ENCODE measurements at places on chromosomes 5 and 9.
A peak's percentile ranks its signal among the peaks of the same experiment; 100 is the strongest.

GRCh38 chr5:69492923-69493395 lies 369 bp downstream of the OCLN start:
- DNase-seq = peak; percentile 10

DNA sequence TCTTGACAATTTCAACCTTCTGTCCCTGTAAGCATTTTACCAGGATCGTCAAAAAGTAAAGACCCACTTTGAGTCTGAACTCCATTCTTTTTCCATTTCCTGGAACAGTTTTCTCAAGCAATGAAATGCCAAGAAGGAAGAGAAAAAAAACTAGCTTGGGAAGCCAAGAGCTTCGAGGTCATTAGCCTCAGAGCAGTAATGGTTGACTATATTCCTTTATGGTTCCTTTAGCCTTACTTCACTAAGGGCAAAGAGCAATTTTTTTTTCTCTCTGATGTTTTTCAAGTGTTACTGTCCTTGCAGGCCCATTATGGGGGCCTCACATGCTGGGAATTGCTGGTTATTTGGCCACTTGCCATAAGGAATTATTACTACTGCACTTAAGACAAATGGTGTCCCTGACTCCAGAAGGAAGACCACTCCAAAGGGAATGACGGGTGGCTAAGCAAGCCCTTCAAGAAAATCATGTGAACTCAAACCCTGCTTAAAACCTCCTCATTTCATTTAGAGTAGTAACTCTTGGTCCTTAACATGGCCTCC lies 37.1 kb downstream of the BNC2 start:
- no peak for DNase-seq

DNA sequence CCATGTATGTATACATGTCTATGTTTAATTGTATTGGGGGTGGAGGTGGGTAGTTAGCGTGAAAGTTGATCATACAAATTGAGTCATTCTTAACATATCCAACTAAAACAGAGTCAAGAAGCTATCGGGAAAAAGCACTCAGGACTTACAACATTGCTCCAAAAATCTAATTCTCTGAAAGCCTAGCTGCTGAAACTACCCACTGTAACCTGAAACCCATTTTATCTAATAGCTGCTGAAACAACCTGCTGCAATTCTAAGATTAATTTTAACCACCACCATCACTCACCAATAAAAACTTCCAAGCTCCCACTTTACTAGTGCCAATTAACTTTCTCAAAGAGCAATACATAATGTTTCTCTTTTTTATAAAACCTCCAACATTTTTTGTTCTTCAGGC lies 32.2 kb downstream of the KCNV2 start:
- no peak for DNase-seq

DNA sequence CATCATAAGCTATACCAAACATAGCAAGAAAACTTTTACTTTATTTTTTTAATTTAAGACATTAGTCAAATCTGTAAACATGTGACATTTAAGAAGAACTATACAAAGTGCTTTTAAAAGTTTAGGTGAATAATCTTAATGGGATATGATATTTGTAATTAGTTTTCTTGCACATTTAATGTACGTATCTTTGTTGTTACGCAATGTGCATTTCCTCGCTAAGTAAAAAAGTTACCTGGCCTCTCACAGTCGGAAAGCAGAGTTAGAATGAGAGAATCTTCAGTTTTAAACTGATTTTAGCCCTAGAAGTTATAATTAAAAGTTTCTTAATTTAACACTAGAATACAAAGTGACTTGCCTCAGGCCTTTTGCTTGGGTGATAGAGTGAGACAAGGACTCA lies 589.8 kb downstream of the DMRTA1 start:
- DNase-seq = no peak

- DNase-seq = no peak
Measured at GRCh38 chr9:28820741-28821140, 1247.5 kb upstream of the C9orf72 start.

- DNase-seq = no peak
Measured at GRCh38 chr5:915946-916345, 23.3 kb downstream of the TRIP13 start.

GRCh38 chr9:81614335-81614734 lies 75.0 kb downstream of the TLE1 start:
- no peak for DNase-seq

- no peak for DNase-seq
Measured at GRCh38 chr5:167898361-167899042, 392.9 kb upstream of the WWC1 start.

DNA sequence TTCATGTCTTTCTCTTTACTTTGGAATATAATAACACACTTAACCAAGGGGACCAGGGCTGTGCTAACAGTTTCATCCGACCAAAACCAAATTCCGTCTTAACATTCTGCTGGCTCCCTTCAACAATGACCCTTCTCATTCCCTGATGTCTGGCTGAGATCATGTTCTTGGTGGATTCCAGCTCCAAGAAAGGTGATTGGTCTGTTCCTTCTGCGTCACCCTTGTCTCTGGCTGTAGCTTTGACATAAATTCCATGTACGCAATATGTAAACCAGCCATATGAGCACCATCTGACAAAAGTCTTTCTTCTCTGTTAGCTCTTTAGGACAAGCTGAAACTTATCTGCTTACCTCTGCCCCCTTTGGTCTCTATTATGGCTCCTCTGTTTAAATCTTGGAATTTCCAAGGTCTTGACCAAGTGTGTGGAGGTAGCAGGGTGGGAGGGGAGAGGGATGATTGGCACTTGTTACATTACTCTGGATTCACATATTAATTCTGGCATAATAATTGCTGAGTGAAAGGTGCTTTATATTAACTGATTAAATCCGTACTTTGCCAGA lies 45.7 kb upstream of the HSD17B4 start:
- no peak for DNase-seq

DNA sequence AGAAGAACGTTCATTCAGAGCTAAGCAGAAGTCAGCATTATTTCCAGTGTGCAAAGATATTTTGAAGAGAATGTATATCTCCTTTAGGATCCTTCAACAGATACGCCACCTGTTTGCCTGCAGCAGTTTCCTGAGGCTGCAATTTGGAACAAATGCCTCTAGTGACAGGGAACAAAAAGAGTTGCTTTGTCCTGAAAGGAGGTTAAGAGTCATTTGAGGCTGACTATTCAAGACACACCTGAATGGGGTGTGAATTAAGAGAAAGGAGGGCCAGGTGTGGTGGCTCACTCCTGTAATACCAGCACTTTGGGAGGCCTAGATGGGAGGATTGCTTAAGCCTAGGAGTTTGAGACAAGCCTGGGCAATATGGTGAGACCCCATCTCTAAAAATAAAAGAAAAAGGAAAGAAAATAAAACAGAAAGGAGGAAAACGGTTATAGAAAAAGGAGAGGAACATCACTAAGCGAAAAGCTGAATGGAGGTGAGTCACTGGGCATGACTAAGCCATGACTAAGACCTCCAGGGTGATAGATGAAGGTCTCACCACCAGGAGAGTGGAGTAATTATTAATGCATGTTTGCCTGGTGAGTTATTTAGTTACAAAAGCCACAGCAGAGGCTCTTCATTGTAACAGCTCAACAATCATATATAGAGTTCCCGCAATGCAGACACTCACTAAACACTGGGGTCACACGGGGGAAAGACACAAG lies 255.2 kb upstream of the TNC start:
- DNase-seq = no peak

GRCh38 chr5:129664336-129664937 lies 83.5 kb upstream of the MINAR2 start:
- peak; percentile 19 for DNase-seq

DNA sequence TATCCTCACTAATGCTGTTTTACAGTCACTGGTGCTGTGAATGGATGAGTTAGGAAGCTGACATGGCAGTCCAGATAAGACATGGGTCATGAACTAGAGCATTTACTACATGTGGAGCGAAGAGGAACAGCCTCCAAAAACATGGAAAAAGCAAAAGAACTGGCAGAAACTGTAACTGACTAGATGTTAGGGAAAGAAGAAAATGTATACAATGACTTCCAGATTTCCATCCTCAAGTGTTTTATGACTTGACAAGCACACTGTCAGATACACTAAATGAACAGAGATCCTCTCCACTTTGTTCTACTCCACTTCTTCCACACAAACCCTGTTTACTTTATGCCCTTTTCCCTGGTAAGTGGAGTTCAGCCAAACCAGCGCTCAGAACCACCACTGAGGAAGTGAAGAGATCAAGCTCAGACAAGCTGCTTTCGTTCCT lies 11.5 kb downstream of the HMGCS1 start:
- no peak for DNase-seq

GRCh38 chr5:6712142-6712576 lies 1.1 kb upstream of the TENT4A start:
- peak; percentile 40 for DNase-seq

- no peak for DNase-seq
Measured at GRCh38 chr5:162384225-162384624, 316.7 kb downstream of the GABRG2 start.

Data from stimulated activated CD4-positive, alpha-beta T cell treated with anti-CD3 and anti-CD28 coated beads, Interleukin-12 subunit alpha, Interleukin-12 subunit beta, amount 100 ng/mL, for 4 hours (primary cell).